ENCODE measurements at places on chromosomes 16 and 17.

DNA sequence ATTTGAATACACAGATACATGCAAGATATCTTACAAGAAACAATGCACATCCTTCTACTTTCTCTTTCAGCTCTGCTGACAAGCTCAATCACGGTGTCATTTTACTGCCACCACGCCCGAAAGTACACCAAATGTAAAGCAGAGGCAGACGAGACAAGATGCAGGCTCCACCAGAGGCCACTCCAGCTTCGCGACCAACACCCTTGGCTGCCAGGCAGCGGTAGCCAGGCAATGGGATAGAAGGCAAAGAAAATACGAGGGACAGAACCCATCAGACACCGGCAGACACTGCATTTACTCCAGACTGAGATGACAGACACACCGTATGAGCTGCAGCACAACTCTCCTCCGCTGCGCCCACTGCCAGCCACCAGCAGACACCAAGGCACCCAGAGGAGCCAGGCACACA, 41.0 kb downstream of the USP22 start:
- peaks cover 45% of the 10 kb centered on the region for H3K36me3 ChIP-seq
- H3K27ac ChIP-seq: peak overlapping the region; percentile 59

DNA sequence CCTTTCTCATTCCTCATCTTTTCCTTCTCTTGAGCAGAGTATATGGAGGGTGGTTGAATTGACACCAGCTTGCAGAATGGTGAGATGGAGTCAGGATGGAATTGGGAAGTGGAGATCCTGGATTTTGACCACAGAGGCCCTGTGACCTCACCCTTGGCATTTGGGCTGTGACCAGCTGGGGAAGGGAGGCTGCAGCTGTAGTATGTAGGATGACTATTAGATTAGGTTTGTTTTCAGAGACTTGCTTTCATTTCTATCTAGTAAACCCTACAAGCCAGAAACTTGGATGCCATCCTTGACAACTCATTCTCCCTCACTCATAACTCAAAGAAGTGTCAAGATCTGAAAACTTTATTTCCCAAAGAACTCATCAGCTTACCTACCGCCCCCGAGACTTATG, 5.9 kb downstream of the GNGT2 start:
- no peaks in the 10 kb centered on the region for H3K27me3 ChIP-seq
- H3K4me1 ChIP-seq: peaks cover 14% of the 10 kb centered on the region
- no peak for DNase-seq
- no peak overlapping the region for H3K27ac ChIP-seq

- peaks cover 3% of the 10 kb centered on the region for H3K27me3 ChIP-seq
- no peaks in the 10 kb centered on the region for H3K36me3 ChIP-seq
Observed at GRCh38 chr16:86869288-86870022, 291.1 kb downstream of the FOXL1 start.

DNA sequence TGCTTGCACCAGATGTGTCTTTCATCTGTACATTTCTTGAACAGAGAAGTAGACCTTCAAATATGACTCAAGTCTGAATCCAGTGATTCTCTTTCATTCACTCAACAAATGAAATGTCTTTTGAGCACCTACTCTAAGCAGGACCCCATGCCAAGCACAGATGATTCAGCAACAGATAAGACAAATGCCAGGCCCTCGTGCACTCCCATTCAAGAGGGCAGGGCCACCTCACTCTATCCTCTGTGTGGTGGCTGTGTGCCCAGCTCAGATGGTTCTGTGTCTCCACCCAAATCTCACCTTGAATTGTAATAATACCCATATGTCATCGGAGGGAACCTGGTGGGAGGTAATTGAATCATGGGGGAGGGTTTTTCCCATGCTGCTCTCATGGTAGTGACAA, 74.1 kb upstream of the NKD1 start:
- peaks cover 8% of the 10 kb centered on the region for H3K27me3 ChIP-seq
- peak overlapping the region; percentile 24 for H3K27ac ChIP-seq
- H3K4me1 ChIP-seq: peaks cover 22% of the 10 kb centered on the region
- no peak overlapping the region for H3K4me3 ChIP-seq

- no peak overlapping the region for H3K4me3 ChIP-seq
- DNase-seq: no peak
- H3K36me3 ChIP-seq: peaks cover 14% of the 10 kb centered on the region
- no peaks in the 10 kb centered on the region for H3K4me1 ChIP-seq
- H3K27me3 ChIP-seq: no peaks in the 10 kb centered on the region
Observed at GRCh38 chr17:82178499-82179261, 34.0 kb downstream of the CCDC57 start.

GRCh38 chr16:68250951-68251350, 5.8 kb downstream of the PLA2G15 start:
- H3K4me1 ChIP-seq: peaks cover 11% of the 10 kb centered on the region
- peaks cover 8% of the 10 kb centered on the region for H3K36me3 ChIP-seq
- no peak overlapping the region for H3K4me3 ChIP-seq
- DNase-seq: no peak
- H3K27ac ChIP-seq: no peak overlapping the region

GRCh38 chr17:77119668-77120301, 21.0 kb upstream of the SEC14L1 start:
- H3K4me1 ChIP-seq: peaks cover 18% of the 10 kb centered on the region
- no peaks in the 10 kb centered on the region for H3K36me3 ChIP-seq
- H3K27ac ChIP-seq: no peak overlapping the region
- DNase-seq: no peak
- no peaks in the 10 kb centered on the region for H3K27me3 ChIP-seq
- H3K4me3 ChIP-seq: no peak overlapping the region

DNA sequence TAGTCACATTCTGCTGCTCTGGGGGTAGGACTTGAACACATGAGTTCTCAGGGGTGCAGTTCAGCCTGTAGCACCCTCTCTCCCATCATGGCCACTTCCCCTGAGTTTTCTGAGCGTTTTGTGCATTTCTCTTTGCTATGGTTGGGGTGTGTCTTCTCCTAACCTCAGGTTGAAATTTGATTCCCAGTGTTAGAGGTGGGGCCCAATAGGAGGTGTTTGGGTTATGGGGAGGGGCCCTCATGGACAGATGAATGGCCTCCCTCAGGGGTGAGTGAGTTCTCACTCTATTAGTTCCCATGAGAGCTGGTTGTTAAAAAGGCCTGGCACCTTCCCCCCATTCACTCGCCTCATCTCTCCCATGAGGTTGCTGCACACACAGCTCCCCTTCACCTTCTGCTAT, 101.1 kb downstream of the FOXL1 start:
- H3K27me3 ChIP-seq: peaks cover 25% of the 10 kb centered on the region
- no peaks in the 10 kb centered on the region for H3K36me3 ChIP-seq
- DNase-seq: no peak
- H3K27ac ChIP-seq: no peak overlapping the region
- no peak overlapping the region for H3K4me3 ChIP-seq

GRCh38 chr17:50890675-50891516, 24.7 kb upstream of the TOB1 start:
- H3K4me3 ChIP-seq: no peak overlapping the region
- no peaks in the 10 kb centered on the region for H3K27me3 ChIP-seq
- H3K27ac ChIP-seq: no peak overlapping the region
- no peaks in the 10 kb centered on the region for H3K36me3 ChIP-seq

DNA sequence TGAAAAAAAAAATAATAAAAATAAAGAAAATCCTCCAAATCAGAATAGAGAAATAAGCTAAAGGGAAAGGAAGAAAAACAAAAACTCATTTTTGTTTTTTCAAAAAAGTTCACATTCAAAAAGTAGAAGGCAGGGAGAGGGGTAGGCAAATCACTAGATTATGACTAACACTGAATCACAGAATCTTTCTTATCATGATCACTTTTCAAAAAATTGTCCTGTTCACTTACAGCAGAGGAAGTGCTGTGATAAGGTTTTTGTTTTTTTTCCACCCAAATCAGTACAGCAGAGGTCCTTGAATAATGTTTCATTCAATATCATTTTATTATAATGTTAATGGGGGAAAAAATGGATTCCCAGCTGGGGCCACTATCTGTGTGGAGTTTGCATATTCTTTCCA, 106.4 kb downstream of the CA4 start:
- H3K27ac ChIP-seq: no peak overlapping the region
- no peaks in the 10 kb centered on the region for H3K4me1 ChIP-seq
- peaks cover 22% of the 10 kb centered on the region for H3K36me3 ChIP-seq
- no peak for DNase-seq

DNA sequence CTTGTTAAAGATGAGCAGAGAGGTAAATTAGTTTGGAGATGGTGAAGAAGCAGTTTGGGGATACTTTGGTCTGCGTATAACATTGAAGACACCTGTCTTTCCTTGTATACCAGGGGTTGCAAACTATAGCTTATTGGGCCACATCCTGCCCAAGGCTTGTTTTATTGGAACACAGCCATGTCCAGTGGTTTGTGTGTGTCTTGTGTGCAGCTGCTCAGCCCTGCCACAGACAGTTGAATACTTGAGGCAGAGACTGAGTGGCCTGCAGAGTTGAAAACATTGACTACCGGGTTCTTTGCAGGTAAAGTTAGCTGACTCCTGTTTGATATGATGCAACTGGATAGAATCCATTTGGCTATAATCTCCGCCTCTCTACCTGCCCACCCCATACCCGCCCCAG, 224.4 kb downstream of the PRKCA start:
- no peaks in the 10 kb centered on the region for H3K27me3 ChIP-seq
- no peak for DNase-seq
- H3K36me3 ChIP-seq: peaks cover 63% of the 10 kb centered on the region
- no peak overlapping the region for H3K4me3 ChIP-seq

- H3K27me3 ChIP-seq: peaks cover 5% of the 10 kb centered on the region
- peaks cover 15% of the 10 kb centered on the region for H3K4me1 ChIP-seq
- no peak overlapping the region for H3K27ac ChIP-seq
- no peak for DNase-seq
Observed at GRCh38 chr17:43897831-43898230, 9.5 kb downstream of the MPP2 start.

GRCh38 chr16:83898463-83899271, at the start of gene MLYCD:
Gene MLYCD (plus strand): TSS chr16:83899115. CDS start chr16:83899145, 30 bp downstream.
- H3K27ac ChIP-seq: peak within 1 kb of the TSS; percentile 83
- peak within 1 kb of the TSS; percentile 90 for H3K4me3 ChIP-seq
- peaks cover 4% of the 10 kb centered on the region for H3K36me3 ChIP-seq
- H3K4me1 ChIP-seq: peaks cover 24% of the 10 kb centered on the region
- H3K27me3 ChIP-seq: peaks cover 7% of the 10 kb centered on the region

DNA sequence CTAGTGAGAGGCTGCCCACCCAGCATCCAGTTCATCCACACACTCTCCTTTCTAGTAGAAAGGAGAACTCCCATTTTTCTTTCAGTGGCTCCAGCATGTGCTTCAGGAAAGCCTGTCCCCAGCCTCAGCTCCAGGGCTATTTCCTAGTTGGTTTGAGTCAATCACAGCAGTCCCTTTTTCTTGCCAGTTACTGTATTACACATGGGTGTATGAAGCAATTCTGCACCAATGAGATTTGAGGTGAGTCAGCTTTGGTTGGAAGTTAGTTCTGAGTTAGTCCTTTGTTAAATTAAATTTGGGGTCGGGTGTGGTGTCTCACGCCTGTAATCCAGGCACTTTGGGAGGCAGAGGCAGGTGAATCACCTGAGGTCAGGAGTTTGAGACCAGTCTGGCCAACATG, 24.8 kb downstream of the RAD51D start:
- peaks cover 7% of the 10 kb centered on the region for H3K36me3 ChIP-seq
- no peaks in the 10 kb centered on the region for H3K27me3 ChIP-seq
- H3K27ac ChIP-seq: no peak overlapping the region
- peaks cover 15% of the 10 kb centered on the region for H3K4me1 ChIP-seq

DNA sequence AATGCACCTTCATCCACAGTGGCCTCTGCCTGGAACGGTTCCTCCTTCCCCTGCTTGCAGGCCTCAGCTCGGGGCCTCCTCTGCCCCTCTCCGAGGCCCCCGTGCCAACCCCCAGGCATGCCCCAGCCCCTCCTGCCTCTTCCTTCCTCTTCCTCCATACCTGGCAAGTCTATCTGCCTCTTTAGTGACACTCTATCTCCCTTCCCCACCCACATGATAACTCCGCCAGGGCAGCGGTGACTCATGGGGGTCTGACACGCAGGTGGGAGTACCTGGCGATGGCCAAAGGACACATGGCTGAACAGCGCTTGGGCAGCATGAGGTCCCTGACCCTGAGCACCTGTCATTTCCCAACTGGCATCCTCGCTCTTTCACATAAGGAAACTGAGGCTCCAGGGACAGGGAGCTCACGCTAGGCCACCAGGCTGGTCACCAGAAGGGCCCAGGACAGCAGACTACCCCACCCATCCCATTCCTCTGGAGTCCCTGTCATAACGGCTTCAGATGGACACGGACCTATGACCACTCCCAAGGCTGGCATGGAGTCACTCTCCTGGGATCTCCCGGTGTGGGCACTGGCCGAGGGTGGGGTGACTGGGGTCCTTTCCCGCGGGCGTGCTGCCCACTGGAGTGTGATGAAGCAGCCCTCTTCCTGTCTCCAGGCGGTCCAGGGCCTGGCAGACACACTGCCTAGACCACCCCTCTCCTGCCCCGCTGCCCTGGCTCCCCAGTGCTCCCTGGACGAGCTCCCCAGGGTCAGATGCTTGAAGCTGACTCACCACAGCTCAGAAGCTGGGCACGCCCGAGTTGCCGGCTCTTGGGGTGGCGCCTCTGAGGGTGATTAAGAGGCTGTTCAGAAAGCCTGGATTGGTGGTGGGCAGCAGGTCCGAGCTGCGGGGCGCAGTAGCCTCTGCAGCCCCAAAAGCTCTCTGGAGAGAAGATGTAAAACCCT, 100.6 kb downstream of the ENGASE start:
- no peaks in the 10 kb centered on the region for H3K36me3 ChIP-seq
- DNase-seq: no peak
- no peak overlapping the region for H3K4me3 ChIP-seq
- H3K27ac ChIP-seq: no peak overlapping the region
- no peaks in the 10 kb centered on the region for H3K4me1 ChIP-seq
- peaks cover under 1% of the 10 kb centered on the region for H3K27me3 ChIP-seq

- no peaks in the 10 kb centered on the region for H3K36me3 ChIP-seq
- no peak overlapping the region for H3K27ac ChIP-seq
- H3K4me3 ChIP-seq: no peak overlapping the region
- no peaks in the 10 kb centered on the region for H3K27me3 ChIP-seq
Observed at GRCh38 chr16:79792664-79793351, 192.3 kb upstream of the MAF start.

- H3K4me3 ChIP-seq: no peak overlapping the region
- no peak for DNase-seq
- no peaks in the 10 kb centered on the region for H3K4me1 ChIP-seq
Observed at GRCh38 chr17:13387236-13387635, 214.5 kb downstream of the HS3ST3A1 start.

GRCh38 chr16:88449267-88449561, 3.9 kb upstream of the ZFPM1 start:
- no peaks in the 10 kb centered on the region for H3K27me3 ChIP-seq
- H3K4me1 ChIP-seq: peaks cover 11% of the 10 kb centered on the region
- H3K36me3 ChIP-seq: no peaks in the 10 kb centered on the region
- no peak overlapping the region for H3K4me3 ChIP-seq

Measured in activated naive CD8-positive, alpha-beta T cell treated with anti-CD3 and anti-CD28 coated beads, Interleukin-2, amount 50 U/mL, for 24 hours (primary cell).